ENCODE measurements at places on chromosomes 2 and 18. TPM values are rescaled to one million over a fixed set of nuclear protein-coding genes. Genes with fewer than 3 reads are reported as not detected.

SNORC gene
- total RNA-seq = 0.39 TPM

KIAA2012 gene
- not detected for total RNA-seq

IL37 gene
- not detected for total RNA-seq

CDK15 gene
- 1.6 TPM for total RNA-seq

SERPINB7 gene
- 0.58 TPM for total RNA-seq

CD8B2 gene
- not detected for total RNA-seq

ERBB4 gene
- 0.18 TPM for total RNA-seq

CEP192 gene
- 16.0 TPM for total RNA-seq

ABCG5 gene
- not detected for total RNA-seq
